Caudate nucleus (tissue), 63 donors: ENCODE measurements at places on chromosomes 6 and 20.

DNA sequence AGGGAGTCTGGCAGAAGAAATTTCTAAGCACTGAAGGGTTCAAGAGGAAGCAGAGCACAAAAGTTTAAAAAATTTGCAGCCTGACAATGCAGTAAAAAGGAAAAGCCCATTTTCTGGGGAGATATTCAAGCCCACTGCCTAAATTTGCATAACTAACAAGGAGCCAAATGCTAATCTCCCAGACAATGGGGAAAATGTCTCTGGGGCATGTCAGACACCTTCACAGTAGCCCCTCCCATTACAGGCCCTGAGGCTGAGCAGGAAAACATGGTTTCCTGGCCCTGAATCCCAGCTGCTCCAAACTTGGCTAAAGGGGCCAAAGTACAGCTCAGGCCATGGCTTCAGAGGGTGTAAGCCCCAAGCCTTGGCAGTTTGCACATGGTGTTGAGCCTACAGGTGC is 908.5 kb upstream of the MANEA start:
- DNase-seq = no peak

DNA sequence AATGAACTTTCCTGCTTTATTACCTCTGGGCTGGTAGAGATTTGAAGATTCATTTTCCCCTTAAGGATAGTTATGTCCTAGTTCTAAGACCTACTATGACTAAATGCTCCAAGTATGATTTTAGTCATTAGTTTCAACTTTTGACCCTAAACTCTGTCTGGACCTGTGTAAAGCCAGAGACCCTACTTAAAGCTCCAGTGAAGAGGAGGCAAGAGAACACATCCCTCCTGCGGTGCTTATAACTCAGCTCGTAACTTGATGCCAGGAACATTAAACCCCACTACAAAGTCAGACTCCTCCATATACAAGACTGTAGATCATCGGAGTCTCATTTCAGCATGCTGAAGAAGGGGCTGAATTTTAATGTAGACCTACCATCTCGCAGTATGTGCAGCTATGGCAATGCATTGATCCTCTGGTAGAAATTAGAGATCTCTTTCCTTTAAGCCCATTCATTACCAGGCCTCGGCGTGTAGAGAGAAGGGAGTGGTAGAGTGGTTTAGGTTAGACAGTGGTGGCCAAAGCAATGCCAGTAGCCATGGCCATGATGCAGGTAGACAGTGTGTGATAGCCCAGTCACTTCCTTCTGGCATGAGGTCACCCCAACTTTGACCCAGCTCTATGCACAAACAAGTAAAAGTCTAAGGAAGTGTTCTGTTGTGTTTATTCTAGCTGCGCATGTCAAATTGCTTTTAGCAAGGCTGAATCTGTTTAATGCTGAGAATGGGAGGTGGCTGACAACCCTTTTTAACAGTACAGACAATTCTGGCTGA is 34.8 kb upstream of the MYB start:
- no peak for DNase-seq

DNA sequence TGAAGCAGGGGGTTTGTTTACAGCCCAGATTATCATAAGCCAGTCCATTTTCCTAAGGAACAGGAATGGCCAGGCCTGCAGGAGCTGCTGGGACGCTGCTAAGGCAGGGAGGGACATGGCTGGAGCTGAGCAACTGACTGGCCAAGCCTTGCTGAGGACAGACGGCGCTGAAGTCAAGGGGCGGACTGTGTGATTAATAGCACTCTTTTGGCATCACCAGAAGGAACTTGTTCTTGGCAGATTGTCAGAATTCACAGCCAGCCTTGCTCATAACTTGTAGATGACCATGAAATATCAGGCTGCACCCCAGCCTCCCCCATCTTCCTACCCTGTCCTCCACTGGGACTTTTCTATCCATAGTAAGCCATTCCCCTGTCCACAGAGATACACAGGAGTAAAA is 218.8 kb upstream of the RNF24 start:
- DNase-seq = no peak

DNA sequence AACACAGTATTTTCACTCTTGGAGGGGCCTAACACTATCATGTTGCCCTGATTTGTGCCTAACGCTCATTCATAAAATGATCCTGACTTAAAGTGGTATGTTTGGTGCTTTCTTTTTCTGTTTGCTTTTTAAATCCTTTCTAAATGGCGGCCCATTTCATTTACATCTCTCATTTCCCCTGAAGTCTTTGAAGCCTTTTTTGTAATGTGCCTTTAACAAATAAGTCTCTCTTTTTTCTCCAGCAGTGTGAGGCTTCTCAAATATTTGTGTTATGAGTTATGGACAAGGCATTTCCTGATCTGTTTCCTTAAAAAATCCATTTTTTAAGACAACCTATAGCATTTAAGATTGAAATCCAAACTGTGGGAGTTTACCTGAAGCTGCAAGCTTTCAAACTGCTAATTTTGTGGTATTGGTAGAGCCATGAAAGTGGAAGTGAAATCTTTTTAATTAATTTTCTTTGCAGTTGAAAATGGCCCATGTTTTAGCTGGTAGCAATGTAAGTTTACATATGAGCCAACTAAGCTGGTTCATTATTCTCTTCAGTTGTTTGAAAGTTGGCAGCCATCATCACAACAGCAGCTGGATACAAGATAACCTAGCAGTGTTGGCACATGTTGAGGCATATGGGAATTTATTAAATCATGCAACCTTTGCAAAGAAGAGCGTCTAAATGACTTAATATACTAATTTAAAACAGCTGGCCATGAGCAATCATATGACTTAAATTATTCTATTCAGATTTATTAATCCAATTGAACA is 469.7 kb downstream of the CDKAL1 start:
- DNase-seq = no peak

DNA sequence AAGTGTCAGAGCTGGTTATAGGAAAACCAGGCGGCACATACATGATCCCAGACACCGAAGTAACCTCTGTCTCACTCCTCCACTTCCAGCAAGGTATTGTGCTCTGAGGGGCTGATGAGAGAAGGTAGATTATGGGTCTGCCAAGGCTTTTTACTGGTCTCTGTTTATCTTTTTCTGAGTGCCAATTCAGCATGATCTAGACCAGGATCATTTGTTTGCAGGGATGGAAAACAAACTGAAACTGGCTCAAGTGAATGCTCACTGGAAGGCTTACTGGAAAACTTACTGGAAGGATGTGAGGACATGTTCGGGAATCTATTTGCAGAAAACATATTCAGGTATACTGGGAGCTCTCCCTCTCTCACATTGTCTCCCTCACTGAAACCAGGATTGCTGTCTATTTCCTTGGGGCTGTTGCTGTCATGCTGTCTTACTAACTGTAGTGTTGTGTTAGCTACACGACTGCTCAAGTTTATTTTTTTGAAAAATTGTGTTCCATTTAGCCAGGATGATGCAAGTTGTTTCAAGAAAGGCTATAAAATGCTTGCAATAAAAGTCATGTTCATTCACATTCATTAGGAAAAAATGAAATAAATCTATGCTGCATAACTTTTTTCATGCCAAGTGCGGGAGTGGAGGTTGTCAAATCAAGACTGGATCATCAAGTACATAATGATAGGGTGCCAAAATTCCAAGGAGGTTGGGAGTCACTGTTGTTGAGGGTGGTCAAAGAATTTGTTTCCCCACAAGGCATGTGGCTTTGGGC is 37.0 kb downstream of the KLHL31 start:
- DNase-seq = no peak

GRCh38 chr20:21801193-21801592 is 95.7 kb downstream of the PAX1 start:
- DNase-seq = no peak

- no peak for DNase-seq
Observed at GRCh38 chr6:4776493-4777393, 539 bp downstream of the CDYL start.

GRCh38 chr6:9623985-9624384 is 790.9 kb downstream of the TFAP2A start:
- DNase-seq = no peak

GRCh38 chr20:10925767-10926166 is 252.0 kb upstream of the JAG1 start:
- DNase-seq = no peak

- DNase-seq = no peak
Observed at GRCh38 chr20:51584116-51584515, 41.6 kb upstream of the NFATC2 start.
